T-helper 2 cell treated with Interferon-gamma antibody and Interleukin-4, amounts not matched to agents 5 μg/mL and 100 μg/mL, for 36 hours (primary cell): ENCODE measurements at places on chromosomes 4 and X.

DNA sequence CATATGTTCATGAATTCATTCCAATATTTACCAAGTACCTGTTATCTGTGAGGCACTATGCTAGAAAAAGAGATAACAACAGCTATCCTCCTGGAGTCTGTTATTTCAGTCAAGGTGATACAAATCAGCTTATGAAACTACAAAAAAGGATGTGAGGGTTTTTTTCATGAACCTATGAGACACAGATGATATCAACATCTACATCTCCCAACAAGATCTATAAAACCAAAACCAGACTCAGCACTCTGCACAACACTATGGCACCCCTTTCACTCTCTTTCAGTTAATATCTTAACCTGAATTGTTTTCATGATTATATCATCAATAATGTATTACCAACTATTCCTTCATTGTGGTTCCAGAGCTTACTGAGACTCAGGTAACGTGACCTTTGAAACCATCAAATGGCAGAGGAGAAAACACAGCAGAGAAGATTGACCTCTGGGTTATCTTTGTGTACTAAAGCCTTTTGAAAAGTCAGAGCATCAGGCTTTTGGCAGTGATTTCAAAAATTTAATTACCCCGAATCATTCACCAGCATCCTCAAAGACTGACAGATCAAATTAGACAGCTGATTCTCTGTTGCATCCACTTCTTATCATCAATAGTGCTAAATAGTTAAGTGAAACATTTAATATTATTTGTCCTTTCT, 244.6 kb upstream of the FTHL17 start:
- no peaks in the 10 kb centered on the region for H3K27me3 ChIP-seq
- DNase-seq, result no peak
- H3K27ac ChIP-seq, result no peak overlapping the region
- no peak overlapping the region for H3K4me3 ChIP-seq
- H3K4me1 ChIP-seq, result no peaks in the 10 kb centered on the region

GRCh38 chrX:41384051-41384705, 50.2 kb downstream of the DDX3X start:
- H3K4me3 ChIP-seq, result peak overlapping the region; percentile 36
- H3K4me1 ChIP-seq, result peaks cover 15% of the 10 kb centered on the region
- H3K27ac ChIP-seq, result peak overlapping the region; percentile 78
- peaks cover 4% of the 10 kb centered on the region for H3K36me3 ChIP-seq
- H3K27me3 ChIP-seq, result no peaks in the 10 kb centered on the region

GRCh38 chr4:64643841-64644240, 234.6 kb upstream of the TECRL start:
- no peaks in the 10 kb centered on the region for H3K4me1 ChIP-seq
- H3K27ac ChIP-seq, result no peak overlapping the region
- no peak overlapping the region for H3K4me3 ChIP-seq
- H3K36me3 ChIP-seq, result no peaks in the 10 kb centered on the region

DNA sequence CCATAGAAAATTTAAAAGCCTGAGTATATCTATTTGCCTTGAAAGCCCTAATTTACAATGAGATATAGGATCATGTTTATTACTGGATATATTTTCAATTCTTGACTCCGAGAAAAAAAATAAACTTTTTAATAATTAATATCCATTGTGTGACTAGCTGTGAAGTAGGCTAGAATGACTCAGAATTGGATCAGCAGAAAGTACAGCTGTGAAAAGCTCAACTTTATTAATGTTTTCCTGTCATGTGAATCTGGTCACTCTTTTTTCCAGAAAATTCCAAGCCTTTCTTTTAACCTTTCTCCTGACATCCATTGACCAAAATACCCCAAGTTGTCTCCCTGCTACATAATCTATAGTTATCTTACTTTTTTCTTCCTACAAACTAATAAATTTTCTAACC, 171.8 kb upstream of the PACRGL start:
- no peak overlapping the region for H3K4me3 ChIP-seq
- H3K27me3 ChIP-seq, result no peaks in the 10 kb centered on the region
- no peaks in the 10 kb centered on the region for H3K4me1 ChIP-seq
- H3K27ac ChIP-seq, result no peak overlapping the region
- DNase-seq, result no peak

GRCh38 chr4:101031971-101032370, 315.4 kb downstream of the PPP3CA start:
- no peaks in the 10 kb centered on the region for H3K27me3 ChIP-seq
- H3K4me3 ChIP-seq, result no peak overlapping the region
- H3K36me3 ChIP-seq, result peaks cover 8% of the 10 kb centered on the region
- H3K4me1 ChIP-seq, result peaks cover 8% of the 10 kb centered on the region

GRCh38 chr4:108024878-108025165, 35.1 kb downstream of the HADH start:
- no peak overlapping the region for H3K4me3 ChIP-seq
- peaks cover 46% of the 10 kb centered on the region for H3K36me3 ChIP-seq
- peaks cover 30% of the 10 kb centered on the region for H3K4me1 ChIP-seq
- no peak for DNase-seq
- no peaks in the 10 kb centered on the region for H3K27me3 ChIP-seq

DNA sequence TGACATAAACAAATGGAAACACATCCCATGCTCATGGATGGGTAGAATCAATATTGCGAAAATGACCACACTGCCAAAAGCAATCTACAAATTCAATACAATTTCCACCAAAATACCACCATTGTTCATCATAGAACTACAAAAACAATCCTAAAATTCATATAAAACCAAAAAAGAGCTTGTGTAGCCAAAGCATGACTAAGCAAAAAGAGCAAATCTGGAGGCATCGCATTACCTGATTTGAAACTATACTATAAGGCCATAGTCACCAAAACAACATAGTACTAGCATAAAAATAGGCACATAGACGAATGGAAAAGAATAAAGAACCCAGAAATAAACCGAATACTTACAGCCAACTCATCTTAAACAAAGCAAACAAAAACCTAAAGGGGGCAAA, 342.8 kb upstream of the AGA start:
- no peaks in the 10 kb centered on the region for H3K27me3 ChIP-seq
- no peaks in the 10 kb centered on the region for H3K4me1 ChIP-seq
- no peaks in the 10 kb centered on the region for H3K36me3 ChIP-seq

GRCh38 chr4:54074381-54074780, 10.0 kb upstream of the CHIC2 start:
- no peaks in the 10 kb centered on the region for H3K36me3 ChIP-seq
- H3K27ac ChIP-seq, result no peak overlapping the region
- H3K4me3 ChIP-seq, result no peak overlapping the region
- no peaks in the 10 kb centered on the region for H3K4me1 ChIP-seq

GRCh38 chrX:34379891-34380290, 247.8 kb upstream of the FAM47A start:
- no peaks in the 10 kb centered on the region for H3K27me3 ChIP-seq
- H3K4me3 ChIP-seq, result no peak overlapping the region
- H3K27ac ChIP-seq, result no peak overlapping the region
- no peaks in the 10 kb centered on the region for H3K4me1 ChIP-seq
- H3K36me3 ChIP-seq, result no peaks in the 10 kb centered on the region

GRCh38 chr4:120139392-120139791, 72.7 kb upstream of the MAD2L1 start:
- H3K27me3 ChIP-seq, result no peaks in the 10 kb centered on the region
- no peaks in the 10 kb centered on the region for H3K4me1 ChIP-seq
- H3K36me3 ChIP-seq, result no peaks in the 10 kb centered on the region
- no peak overlapping the region for H3K4me3 ChIP-seq
- H3K27ac ChIP-seq, result no peak overlapping the region

DNA sequence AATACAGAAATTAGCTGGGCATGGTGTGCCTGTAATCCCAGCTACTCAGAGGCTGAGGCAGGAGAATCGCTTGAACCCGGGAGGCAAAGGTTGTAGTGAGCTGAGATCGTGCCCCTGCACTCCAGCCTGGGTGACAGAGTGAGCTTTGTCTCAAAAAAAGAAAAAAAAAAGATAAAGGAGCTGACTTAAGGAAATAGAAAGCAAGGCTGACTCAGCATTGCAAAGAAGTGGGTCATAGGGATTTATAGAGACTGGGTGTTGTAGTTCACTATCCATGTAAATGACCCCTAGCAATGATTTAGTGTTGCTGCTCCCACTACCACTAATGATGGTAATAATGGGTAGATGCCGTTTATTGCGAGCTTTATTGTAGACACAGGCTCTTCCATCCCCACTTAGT, 47.6 kb downstream of the ADD1 start:
- H3K27ac ChIP-seq, result peak overlapping the region; percentile 16
- peaks cover 31% of the 10 kb centered on the region for H3K36me3 ChIP-seq
- H3K4me3 ChIP-seq, result no peak overlapping the region
- DNase-seq, result no peak
- H3K4me1 ChIP-seq, result peaks cover 1% of the 10 kb centered on the region
- no peaks in the 10 kb centered on the region for H3K27me3 ChIP-seq

GRCh38 chr4:87975466-87975865, at the start of gene SPP1:
Gene SPP1, plus strand, starts transcription at chr4:87975714. Its CDS starts 1,182 bp downstream, at chr4:87976896.
- DNase-seq, result peak; percentile 44
- H3K27ac ChIP-seq, result no peak within 1 kb of the TSS
- peaks cover 58% of the 10 kb centered on the region for H3K27me3 ChIP-seq

GRCh38 chr4:42078184-42078801, 74.2 kb downstream of the BEND4 start:
- no peak for DNase-seq
- no peak overlapping the region for H3K27ac ChIP-seq
- H3K4me1 ChIP-seq, result no peaks in the 10 kb centered on the region
- peaks cover 18% of the 10 kb centered on the region for H3K36me3 ChIP-seq
- no peak overlapping the region for H3K4me3 ChIP-seq
